Fibroblast of skin of left quadriceps (primary cell): ENCODE measurements at places on chromosomes 5 and 9.
A peak's percentile ranks its signal among the peaks of the same experiment; 100 is the strongest.

- peak; percentile 20 for DNase-seq
Observed at GRCh38 chr5:177086654-177087397, at the start of gene FGFR4. Gene FGFR4 (plus strand): TSS chr5:177086915. CDS start chr5:177089603, 2,688 bp downstream.

GRCh38 chr5:114099161-114099560 lies 262.7 kb upstream of the KCNN2 start:
- no peak for DNase-seq

DNA sequence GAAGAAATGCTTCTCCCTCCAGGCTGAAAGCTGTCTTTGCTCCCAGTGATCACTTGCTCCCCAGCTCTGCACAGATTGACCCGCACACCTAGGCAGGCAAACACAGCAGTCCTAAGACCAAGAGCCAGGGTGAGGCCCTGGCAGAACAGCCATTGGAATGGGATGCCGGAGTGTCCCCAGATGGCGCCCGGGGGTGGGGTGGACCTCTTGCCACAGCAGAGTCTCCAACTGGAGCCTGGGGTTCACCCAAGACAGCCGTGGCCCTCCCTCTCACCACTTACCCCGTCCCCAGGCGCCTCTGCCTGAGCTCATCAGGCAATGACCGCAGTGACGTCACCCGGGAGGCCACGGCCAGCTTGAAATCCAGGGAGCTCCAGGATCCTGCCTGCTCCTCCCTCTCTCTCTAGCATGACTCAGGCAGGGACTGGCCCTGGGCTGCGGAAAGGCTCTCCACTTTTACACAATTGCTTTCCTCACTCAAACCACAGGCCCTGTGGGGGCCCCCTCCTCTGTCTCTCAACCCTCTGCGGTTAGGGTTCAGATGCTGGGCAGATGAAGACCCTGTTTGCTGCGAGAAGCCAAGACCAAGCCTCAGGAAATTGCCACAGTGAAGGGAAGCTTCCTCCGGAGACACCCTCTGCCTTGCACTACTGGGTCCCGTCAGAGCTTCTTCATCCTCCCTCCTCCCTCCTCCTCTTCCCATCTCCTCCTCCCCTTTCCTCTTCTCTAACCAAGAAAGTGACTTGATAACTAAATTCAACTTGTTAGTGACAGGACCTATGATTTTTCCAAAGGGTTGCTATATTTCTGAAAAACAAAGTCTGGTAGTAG lies 24.3 kb upstream of the PTGES start:
- peak; percentile 99 for DNase-seq

GRCh38 chr9:78295731-78296130 lies 1.2 kb upstream of the PSAT1 start:
- DNase-seq, result no peak

- no peak for DNase-seq
Observed at GRCh38 chr5:60851626-60852025, 7.6 kb upstream of the ELOVL7 start.

GRCh38 chr5:138467711-138468132 lies 2.4 kb downstream of the EGR1 start:
- peak; percentile 1 for DNase-seq
